Smooth muscle cell of the brain vasculature (primary cell): ENCODE measurements at places on chromosomes 6 and 20.

DNA sequence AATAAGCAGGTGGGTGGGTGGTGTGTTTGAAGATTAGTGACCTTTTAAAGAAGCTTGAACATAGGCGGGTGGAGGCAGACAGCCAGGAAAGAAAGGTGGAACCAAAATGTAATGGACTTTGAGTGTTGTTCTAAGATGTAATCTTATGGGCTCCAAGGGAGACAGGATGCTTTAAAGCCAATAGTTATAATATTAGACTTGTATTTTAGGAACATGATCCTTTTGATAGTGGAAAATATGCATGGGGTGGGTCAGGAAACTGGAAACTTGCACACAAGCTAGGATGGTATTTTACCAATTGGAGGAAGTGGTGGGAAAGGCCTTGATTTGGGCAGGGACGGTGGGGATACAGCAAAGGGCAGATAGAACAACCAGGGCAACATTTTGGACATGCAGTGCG lies 151.8 kb upstream of the PDE7B start:
- no peak for DNase-seq

DNA sequence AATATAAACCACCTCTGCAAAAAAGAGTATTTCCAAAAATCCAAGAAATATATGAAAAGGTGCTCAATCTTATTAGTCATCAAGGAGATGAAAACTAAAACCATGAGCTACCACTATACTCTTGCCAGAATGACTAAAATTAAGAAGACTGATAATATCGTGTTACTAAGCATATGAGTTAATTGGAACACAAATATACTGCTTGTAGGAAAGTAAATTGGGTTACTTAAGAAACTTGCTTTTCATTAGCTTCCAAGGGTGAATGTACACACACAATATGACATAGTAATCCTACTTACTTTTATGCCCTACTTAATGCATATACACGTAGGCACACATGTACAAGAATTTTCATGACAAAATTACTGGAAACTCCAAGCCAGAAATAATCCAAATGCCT lies 3.4 kb downstream of the THEMIS start:
- DNase-seq, result no peak

GRCh38 chr6:168264593-168265335 lies 54.8 kb downstream of the DACT2 start:
- DNase-seq, result no peak

DNA sequence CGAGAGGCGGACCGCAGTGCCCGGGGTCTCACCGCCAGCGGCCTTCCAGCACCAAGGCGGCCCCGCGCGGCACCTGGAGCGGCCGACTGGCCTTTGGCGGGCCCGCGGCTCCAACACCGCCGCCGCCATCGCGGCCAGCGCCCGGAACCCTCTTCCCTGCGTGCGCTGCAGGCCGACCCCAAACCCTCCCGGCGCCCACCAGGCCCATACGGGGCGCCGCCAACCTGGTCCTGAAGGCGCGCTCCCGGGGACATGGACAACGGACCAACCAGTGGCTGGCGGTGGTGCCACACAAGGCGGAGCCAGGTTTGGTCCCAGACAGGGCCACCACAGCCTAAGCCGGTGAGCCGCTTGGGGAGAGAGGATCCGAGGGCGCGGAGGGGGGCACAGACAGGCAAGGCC lies 1514.8 kb upstream of the DEFB115 start:
- DNase-seq, result no peak

GRCh38 chr6:21604081-21604480 lies 10.5 kb downstream of the SOX4 start:
- DNase-seq, result no peak

GRCh38 chr6:49766762-49767161 lies 20.3 kb downstream of the PGK2 start:
- no peak for DNase-seq

DNA sequence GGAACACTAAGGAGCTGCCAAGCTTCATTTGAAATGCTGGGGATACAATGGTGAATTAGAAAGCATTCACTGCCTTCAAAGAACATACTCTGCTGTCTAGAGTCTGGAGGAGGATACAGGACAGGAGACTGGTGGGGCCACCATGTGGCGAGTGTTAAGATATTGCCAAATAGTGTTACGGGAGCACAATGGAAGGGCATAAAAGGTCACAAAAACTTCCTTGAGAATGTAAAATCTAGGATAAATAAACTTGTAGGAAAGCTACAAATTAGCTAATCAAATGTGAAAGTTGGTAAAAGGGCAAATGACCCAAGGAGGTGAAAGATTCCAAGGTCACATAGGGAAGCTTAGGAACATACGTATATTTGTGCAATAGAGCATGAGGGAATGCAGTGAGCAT lies 271.7 kb downstream of the RFPL4B start:
- no peak for DNase-seq

DNA sequence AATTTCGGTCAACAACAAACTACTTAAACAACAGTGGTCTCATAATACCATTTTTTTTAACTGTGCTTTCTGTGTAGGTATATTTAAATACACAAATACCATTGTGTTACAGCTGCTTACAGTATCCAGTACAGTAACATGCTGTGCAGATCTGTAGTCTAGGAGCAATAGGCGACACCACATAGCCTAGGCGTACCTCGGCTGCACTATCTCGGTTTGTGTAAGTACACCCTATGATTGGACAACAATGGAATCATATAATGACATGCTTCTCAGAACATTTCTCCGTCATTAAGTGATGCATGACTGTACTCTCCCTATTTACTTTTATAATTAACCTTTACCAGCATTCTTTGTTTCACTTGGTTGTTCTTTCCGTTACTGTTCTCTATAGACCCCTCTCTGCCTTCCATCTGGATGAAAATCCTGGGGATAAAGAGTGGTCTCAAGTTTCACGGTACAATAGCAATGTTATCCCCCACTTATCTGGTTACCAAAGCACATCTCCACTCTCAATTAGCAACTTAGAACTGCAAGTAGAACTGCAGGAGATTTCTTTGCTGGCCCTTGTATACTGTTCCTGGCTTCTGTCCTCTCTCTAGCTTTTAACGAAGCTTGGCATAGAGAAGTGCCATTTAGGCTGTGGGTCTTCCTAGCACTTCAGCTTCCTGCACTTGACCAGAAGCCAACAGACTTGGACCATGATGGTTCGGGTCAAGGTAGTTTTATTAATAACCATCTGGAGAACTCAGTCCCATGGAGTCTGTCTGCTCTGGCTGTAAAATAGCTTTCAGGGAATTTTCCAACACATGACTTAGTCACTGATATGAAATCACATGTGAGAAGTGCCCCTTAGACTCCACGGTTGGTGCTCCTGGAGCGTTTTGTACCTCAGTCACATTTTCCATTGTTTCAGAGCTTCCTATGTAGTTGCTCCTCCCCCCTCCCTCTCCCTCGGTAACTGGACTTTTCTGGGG lies 80.4 kb upstream of the POPDC3 start:
- no peak for DNase-seq

DNA sequence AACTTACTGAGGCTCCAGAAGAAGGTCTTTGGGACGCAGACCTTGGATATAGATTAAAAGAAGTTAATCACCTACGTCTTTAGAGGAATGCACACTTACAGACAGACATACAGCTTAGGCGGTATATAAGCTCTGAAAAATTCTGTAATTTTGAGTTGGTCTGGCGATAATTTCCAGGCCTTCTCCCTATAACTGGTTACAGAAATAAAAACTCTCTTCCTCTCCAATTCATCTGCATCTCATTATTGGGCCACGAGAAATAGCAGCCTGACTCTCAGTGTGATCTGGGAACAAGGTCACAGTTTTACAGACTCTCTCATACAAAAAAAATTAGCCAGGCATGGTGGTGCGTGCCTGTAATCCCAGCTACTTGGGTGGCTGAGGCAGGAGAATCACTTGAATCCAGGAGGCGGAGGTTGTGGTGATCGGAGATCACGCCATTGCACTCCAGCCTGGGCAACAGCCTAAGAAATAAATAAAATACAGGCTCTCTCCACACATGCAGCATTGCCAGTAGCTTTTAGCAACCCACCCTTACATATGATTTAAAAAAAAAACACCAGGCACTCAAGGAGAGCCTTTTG lies 4.7 kb downstream of the ZBTB24 start:
- DNase-seq, result no peak
